ENCODE measurements at places on chromosomes 1 and 21.

GRCh38 chr1:51519865-51520699 is 1.0 kb upstream of the EPS15 start:
- DNase-seq = no peak

GRCh38 chr1:204842892-204843291 is 27.8 kb upstream of the NFASC start:
- DNase-seq = no peak

DNA sequence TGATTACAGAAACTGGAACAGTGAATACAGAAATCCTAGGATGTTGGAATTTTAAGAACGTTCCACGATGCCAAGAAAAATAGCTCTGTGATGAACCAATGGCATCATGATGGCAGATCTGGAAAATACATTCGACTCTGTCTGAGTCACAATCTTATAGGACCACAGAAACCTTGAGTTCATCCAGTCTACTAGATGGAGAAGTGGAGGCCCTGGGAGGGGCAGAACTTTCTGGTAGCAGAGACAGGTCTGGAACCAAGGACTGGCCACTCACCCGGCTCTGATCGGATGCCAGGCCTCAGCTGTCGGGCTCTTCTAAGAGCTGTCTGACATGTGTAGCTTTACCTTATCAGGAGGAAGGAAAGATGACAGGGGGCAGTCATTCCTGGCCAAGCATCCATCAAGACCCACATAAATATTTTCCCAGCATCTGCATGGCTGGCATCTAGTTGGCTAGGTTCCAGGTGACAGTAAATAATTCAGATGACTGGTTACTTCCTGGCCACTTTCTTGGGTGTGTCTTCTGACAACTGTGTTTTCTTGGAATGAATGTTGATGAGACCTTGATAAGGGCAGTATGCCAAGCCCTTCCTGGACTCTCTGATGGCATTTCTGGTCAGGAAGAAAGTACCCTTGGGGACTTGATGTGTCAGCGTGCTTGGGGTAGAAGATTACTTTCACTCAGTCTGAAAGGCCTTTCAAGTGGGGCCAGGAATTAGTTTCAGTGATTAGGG is 72.6 kb upstream of the TRABD2B start:
- no peak for DNase-seq

GRCh38 chr21:28447462-28447861 is 545.2 kb downstream of the LTN1 start:
- no peak for DNase-seq

DNA sequence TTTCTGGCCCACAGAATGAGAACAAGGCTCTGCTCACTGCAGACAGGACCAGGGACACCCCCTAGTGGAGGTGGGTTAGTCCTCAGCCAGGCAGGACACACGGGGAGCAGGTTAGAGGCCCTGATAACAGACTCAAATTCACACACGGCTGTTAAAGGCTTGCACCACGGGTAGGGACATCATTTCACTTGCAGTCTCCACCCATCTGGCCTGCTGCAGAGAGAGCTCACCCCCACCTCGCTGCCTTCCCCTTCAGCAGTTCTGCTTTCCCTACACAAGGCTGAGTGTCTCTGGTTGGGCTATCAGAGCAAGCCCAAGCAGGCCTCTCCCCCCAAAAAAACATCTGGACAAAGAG is 20.6 kb downstream of the MEF2D start:
- DNase-seq = no peak

DNA sequence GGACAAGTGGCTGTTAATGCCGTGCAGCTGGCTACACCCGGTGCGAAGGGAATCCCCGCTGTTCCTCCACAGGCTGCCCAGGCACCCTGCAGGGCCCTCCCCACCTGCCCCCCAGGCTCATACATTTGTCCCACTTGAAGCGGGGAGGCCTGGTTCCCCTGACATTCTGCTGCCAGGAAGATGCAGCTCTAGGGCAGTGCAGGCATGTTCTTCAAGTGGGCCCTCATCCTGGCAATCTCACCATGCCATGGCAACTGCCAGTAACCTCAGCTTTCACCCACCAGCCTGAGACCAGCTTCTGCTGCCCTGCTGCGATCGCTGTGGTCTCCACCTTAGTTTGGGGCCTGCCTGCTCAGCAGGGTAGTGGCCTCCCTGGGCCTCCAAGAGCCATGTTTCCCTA is 151.9 kb upstream of the COL6A1 start:
- DNase-seq = no peak

- DNase-seq = no peak
These were observed 107.6 kb downstream of the NOS1AP start for GRCh38 chr1:162177126-162177525.

DNA sequence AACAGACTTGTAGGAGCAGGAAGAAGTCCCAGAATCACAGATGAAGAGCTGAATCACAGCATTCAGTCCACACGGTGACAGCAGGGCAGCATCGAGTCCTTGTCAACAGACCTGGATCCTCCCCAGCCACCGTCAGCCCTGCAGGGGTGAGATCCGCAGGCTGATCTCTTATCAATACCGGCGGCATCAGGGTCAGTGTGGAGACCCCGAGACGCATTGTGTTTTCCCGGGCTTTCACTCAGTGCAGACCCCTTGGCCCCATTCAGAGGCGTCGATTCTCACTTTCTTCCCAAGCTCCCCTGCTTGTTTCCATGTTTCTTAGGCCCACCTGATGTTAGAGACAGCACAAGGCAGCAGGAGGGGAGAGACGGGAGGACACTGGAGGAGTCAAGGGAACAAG is 609.6 kb downstream of the PTPRU start:
- no peak for DNase-seq

DNA sequence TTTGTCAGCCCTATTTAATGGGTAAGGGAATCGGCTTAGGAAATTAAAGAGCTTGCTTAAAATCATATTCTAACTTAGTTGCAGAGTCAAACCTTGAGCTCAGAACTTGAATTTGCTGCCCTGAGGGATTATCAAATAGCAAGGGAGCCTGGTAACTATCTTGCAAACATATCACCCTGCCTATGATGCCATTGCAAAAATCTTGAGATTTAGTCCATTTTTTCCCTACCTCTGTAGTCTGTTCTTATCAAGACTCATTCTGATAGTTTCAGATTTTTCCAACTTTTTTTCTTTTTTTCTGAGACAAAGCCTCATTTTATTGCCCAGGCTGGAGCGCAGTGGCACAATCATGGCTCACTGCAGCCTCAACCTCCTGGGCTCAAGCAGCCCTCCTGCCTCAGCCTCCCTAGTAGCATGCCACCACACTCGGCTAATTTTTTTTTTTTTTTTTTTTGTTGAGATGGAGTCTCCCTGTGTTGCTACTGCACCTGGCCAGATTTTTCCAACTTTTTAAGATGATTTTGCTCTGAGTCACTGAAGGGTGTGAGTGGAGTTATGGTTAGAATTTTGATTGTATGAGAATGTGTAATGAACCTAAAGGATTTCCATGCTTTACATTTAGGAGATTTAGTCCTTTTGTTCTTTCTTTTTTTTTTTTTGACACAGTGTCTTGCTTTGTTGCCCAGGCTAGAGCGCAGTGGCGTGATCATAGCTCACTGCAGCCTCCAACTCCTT is 12.2 kb downstream of the SARS1 start:
- no peak for DNase-seq

DNA sequence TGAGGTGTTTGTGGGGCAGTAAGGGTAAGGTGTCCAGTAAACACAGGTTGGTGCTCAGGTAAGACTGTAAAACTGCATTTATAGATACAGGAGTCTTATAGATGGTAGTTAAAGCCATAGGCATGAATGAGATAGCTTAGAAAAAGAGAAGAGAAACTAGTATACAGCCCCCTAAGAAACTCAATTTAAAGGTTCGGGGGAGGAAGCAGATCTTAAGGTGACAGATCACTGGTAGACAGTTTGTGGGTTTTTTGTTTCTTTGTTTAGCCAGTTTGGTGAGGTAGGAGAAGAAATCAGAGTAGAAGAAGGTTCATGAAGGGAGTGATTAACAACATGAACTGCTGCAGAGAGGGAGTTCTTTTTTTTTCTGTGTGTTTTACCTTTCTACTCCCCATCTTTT is 6.1 kb upstream of the AGO3 start:
- no peak for DNase-seq

DNA sequence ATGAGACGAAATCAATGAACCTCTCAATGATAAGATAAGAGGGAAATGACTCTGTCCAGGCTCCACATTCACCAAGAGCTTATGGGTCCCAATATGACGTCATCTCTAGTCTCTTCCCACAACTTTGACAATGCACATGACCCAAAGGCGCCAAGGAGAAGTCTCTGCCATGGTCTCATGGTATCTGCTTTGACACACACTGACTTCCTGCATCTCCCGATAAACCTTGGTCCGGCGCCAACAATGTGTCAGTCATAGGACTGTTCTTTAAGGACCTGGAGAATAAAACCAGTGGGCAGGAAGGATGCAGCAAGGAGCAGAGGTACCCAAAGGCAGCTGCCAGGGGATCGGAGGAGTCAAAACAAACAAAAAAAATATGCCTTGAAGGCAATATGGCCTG is 46.9 kb upstream of the TMEM51 start:
- no peak for DNase-seq

DNA sequence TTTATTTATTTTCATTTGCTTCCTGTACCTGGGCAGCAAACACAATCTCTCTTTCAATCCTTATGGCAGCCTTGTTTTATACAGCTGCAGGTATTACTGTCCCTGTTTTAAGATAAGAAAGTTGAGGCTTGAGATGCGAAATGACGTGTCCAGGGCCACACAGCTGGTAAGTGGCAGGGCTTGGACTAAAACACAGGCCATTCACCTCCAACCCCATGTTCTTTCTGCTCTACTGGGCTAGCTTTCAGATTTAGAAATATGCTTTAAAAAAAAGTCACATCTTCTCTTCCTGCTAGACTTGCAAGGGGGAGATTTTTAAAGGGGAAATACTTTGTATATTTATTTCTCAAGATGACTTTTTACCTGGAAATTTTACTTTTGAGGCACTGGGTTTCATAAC is 62.8 kb downstream of the CNST start:
- DNase-seq = no peak

GRCh38 chr1:152313970-152314369 is 11.1 kb downstream of the FLG start:
- no peak for DNase-seq

DNA sequence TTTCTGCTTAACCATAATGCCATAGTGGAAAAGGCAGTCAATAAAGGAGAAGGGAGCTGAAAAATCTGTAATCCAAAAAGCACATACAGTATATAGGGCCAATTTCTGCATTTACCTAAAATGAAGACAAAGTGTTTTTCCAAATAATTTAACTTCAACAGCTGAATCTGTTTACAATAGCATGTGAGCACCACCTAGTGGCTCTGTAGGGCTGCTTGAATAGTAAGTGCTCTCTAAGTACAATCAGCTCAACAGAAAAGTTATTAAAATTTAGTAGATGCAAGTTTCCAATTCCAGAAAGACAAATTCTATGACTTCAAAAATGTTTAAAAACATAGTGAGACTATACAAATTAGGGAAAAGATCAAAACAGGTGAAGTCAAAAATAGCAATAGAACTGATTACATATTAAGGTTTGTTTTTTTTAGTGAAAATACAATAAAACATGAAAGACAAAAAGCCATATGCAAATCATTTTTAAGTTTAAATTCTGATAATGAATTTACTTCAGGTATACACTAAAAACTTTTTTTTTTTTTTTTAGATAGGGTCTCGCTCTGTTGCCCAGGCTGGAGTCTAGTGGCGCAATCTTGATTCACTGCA is 220.0 kb downstream of the SETD4 start:
- DNase-seq = peak; percentile 8

DNA sequence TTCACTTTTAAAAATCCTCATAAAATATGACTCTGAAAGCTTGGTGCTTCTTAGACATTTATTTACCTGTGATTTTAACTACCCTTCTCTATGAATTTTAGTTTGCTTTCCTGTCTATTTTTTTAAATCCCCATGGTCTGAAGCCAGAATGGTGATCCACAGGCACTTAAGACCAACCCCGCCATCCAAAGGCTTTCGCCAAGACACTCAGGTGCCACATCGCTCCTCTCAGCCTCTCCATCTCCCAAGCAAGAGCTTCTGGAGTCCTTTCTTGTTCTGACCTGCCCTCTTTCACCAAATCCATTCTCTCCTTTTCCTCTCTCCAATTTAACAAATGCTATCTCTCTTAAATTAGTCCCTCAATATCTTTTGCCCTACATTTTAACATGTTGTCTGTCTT is 464.6 kb downstream of the PCP4 start:
- DNase-seq = no peak

GRCh38 chr1:30410153-30410851 is 313.1 kb downstream of the MATN1 start:
- no peak for DNase-seq
